Activated T-cell treated with anti-CD3 and anti-CD28 coated beads for 24 hours (primary cell): ENCODE measurements at places on chromosomes 4 and X.
A peak's percentile ranks its signal among the peaks of the same experiment; 100 is the strongest.

GRCh38 chr4:47413521-47413920 is 50.0 kb downstream of the COMMD8 start:
- DNase-seq: no peak

GRCh38 chr4:146053891-146054290 is 115.3 kb upstream of the ZNF827 start:
- no peak for DNase-seq

- peak; percentile 20 for DNase-seq
These were observed 35.3 kb downstream of the FRMD7 start for GRCh38 chrX:132092439-132093065.

- DNase-seq: no peak
These were observed 1226.9 kb downstream of the PCDH7 start for GRCh38 chr4:31947101-31947500.

- peak; percentile 1 for DNase-seq
These were observed 128.4 kb upstream of the TBC1D9 start for GRCh38 chr4:140884431-140885058.

DNA sequence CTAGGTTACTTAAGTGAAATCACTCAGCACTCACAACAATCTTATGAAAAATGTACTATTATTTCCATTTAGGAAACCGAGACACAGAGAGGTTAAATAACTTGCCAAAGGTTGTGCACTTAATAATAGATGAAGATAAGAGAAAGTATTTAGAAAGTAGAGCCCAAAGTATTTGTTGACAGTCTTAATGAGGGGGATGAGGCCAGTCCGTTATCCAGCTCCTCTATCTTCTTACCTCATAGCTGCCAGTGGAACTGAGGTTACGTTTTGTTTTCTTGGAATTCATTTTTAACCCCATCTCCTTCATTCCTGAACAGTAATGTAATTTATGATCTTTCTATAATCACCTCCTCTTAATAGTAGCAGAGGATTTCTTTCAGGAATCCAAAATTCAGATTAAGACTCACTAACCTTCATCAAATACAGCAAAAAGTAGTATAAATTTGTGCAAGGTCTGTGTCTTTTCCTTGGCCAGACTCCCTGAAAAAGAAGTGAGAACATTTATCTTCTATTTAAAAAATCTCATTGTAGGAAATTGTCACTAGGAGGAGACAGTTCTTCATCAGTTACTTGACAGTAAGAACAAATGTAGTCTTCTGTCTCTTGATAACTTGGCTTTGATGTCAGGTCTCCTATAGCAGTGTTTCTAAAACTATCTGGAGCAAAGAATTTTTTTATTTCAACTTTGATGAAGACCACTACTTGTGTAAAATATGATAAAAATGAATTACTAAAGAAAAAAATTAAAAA is 35.5 kb downstream of the F8 start:
- DNase-seq: no peak

DNA sequence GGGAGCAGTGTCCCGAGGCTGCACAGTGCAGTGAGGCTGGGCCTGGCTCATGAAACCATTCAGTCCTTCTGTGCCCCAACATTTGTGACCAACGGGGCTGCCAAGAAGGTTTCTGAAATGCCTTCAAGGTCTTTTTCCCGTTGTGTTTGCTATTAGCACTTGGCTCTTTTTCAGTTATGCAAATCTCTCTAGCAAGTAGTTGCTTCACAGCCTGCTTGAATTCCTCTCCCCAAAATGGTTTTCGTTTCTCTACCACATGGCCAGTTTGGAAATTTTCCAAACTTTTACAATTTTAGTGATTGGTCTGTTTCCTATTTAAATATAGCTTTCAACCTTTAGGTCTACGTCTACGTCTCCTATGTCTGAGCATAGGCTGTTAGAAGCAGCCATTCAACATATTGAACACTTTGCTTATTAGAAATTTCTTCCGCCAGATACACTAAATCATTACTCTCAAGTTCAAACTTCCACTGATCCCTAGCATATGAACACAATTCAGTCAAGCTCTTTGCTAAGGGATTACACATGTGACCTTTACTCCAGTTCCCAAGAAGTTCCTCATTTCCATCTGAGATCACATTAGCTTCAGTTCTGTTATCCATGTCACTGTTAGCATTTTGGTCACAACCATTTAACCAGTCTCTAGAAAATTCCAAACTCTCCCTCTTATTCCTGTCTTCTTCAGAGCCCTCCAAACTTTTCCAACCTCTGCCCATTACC is 901.8 kb downstream of the GLUD2 start:
- no peak for DNase-seq

- DNase-seq: no peak
These were observed 33.2 kb upstream of the CLDN24 start for GRCh38 chr4:183355405-183355804.
